Memory B cell (primary cell): ENCODE measurements at places on chromosomes 7 and 10.

- DNase-seq: no peak
These were observed 71.2 kb upstream of the DUSP5 start for GRCh38 chr10:110426294-110427181.

- DNase-seq: no peak
These were observed 5.6 kb downstream of the TPK1 start for GRCh38 chr7:144830024-144830785.

DNA sequence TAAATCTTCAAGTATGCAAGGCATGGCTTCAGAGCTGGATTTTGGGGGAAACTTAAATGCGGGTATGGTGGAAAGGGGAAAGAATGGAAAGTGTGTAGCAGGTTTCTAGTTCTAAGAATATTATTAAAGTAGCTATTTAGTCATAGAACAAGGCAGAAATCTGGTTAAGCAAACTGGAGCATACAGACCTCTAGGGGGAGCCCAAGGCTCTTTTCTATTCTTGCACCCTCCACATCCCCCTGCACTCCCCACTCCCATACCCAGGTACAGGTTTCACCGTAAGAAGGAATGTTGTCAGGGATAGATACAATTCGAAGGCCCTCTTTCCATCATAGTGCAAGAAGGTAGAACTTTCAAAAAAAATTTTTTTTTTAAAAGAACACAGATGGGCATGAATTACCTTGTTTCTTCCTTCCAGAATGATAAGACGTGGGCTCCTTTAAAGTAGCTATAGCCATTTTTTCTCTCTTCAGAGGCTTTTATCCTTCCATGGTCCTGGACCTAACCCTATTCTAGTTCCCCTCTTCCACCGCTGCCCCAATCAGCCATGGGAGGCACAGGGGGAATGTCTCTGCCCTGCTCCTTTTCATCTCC, 41.5 kb upstream of the SMIM30 start:
- DNase-seq: no peak

DNA sequence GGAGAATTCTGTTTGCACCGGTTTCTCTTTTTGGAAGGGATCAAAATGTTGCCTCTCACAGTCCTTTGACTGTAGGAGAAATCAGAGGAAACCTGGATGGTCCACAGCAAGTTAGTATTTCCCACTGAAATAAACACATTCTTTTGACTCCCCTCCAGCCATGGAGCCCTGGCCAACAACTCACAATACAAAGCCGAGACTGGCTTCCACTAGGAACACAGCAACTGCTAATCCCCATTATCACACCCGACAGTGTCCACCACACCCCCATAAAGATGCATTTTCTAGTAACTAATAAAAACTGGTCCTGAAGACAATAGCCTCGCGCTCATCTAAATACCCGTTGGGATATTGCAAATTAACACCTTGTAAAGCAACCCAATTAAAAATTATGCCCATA, 798 bp upstream of the MACROH2A2 start:
- no peak for DNase-seq

- DNase-seq: no peak
These were observed 41.1 kb upstream of the TFEC start for GRCh38 chr7:116071629-116072028.

- no peak for DNase-seq
These were observed 31.1 kb upstream of the SGCE start for GRCh38 chr7:94687076-94687475.

DNA sequence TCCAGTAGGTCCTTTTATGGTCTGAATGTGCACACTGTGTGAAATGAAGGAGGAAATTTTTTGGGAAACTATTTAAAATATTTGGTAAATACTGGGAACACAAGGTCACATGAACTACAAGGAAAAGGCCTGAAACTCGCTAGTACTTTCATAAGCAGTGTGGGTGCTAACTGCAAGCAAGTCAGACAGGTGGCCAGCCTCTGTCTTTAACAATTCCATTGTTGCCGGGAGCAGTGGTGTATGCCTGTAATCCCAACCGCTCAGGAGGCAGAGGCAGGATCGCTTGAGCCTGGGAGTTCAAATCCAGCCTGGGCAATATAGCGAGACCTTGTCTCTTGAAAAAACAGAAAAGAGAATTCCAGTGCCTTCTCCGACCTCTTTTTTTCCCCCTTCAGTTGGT, 37.5 kb downstream of the SMURF1 start:
- DNase-seq: no peak

DNA sequence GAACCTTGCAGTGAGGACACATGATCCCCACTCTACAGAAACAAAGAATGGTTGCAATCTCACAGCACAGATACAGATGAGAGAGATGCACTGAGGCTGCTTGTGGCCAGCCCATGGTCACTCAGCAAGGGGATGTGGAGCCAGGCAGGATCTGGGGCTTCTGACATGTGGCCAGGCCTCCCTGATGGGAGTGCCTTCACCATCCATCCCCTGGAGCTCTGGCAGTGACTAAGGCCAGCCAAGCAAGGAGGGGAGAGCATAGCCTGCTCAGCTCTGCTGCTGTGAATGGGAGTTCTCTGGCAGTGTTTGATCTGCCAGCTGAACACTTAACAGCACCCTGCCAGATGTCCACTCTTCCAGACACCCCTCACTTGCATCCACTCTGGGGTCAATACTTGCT, 19.8 kb downstream of the C10orf71 start:
- DNase-seq: no peak

- no peak for DNase-seq
These were observed 345.6 kb downstream of the MDFIC start for GRCh38 chr7:115267503-115267902.

DNA sequence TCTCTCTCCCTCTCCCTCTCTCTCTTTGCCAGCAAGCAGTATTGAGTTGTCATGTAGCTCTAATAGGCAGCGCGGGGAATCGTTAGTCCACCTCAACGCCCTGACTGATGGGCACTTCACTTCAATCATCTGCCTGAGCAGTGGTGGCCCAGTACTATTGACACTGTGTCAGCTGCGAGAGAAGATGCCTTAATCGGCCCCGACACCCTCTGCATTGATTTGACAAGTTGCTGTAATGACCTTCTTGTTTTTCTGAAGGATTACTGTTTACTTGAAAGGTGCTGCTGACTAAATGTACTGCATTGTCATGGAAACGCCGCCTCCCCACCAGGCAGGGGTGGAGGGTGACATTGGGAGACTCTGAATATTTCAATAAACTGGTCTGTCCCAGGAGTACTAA, 913.8 kb downstream of the KCNMA1 start:
- no peak for DNase-seq

DNA sequence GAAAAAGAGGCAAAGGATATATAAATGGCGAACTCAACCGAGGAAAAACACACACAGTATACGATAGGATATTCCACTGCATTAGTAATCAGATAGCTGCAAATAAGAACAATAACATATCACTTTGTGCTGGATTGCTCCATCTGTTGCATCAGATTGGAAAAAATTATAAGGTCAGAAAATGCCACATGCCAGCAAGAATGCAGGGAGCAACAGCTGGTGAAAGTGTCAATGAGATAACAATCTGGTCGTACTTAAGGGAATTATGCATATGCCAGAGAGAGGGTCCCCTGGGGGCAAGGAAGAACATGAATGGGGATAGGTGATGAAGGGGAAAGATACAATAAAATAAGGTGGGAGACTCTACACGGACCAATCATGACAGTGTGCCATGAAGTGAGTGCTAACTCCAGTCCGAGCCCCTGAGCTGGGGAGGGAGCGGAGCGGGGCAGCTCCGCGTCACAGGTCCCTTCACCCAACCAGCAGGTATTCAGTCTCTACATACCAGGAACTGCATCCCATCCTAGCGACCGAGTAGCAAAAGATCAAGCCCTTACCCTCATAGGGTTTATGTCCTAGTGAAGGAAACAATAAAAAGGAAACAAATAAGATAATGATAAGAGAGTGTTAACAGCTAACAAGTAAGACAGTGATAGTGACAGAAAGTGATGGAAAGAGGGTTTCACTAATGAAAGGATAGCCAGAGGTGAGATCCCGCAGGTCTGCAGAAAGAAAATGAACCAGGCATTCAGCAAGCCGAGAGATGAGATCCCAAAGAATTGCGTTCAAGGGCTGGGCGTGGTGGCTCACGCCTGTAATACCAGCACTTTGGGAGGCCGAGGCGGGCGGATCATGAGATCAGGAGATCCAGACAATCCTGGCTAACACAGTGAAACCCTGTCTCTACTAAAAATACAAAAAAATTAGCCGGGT, 9.4 kb downstream of the MPP7 start:
- DNase-seq: no peak

DNA sequence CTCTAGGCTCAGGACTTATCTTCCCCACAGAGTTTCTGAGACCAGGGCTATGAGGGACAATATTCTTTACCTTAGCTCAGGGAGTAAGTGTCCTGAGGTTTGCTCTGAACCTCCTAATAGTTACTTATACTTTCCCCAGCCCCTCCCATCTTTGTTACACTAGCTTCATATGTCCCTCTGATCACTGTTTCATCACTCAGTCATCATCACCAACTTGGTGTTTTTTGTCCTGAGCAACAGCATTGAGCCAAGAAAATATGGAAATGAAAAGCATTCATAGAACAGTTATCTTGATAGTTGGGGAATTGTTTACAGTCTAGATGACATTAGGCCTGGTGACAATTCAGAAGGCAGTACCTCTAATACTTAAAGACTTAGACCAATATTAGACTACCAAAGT, at the start of gene PRSS37:
TSS of gene PRSS37 (minus strand) at position 101 of the 400 bp plus-strand sequence. CDS start 436 bp downstream, outside the sequence.
- no peak for DNase-seq

- no peak for DNase-seq
These were observed 12.1 kb upstream of the PDGFA start for GRCh38 chr7:531777-532176.

DNA sequence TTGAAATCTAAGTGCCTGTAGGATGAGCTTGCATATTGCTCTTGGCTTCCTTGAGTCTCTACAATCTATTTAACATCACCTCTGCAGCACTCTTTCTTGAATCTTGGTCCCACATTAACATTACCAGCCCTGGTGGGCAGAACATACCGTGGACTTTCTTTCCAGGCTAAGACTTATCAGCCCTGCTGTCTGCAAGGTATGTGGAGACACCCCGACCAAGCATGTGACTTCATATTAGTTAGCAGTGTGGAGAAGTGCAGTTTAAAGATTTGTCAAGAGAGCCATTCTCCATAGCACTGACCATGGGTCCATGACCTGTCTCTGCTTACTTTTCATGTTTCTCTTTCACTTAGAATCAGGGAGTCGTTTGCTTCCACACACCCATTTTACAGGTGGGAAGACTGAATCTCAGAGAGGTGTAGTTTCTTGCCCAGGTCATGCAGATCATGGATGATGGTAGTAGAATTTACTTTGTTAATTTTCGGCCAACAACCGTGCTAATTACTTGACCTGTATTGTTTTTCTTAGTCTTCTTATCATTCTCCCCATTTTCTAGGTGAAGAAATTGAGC, 6.0 kb downstream of the CCNY start:
- DNase-seq: no peak

GRCh38 chr7:14717816-14718215, 184.7 kb downstream of the DGKB start:
- DNase-seq: no peak

GRCh38 chr10:37619336-37619735, 238.1 kb downstream of the ZNF248 start:
- DNase-seq: no peak

DNA sequence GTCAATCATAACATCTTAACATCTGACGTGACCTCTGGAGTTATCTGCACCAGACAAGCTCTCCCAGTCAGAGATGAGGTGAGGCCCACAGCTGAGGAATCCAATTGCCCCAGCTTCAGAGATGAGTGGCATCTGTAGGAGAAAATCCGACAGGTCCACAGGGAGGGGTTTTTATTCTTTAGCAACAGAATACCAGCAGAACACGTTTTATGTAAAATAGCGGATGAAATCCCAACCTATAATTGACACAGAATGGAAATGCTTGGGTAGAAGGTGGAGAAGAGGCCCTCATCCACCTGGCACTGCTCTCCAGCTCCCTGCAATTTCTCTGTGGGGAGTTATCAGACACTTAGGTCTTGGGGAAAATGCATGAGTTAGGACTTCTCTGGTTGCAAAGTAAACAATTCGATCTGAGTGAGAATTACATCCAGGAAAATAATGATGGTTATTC, 144.2 kb upstream of the NRP1 start:
- no peak for DNase-seq

DNA sequence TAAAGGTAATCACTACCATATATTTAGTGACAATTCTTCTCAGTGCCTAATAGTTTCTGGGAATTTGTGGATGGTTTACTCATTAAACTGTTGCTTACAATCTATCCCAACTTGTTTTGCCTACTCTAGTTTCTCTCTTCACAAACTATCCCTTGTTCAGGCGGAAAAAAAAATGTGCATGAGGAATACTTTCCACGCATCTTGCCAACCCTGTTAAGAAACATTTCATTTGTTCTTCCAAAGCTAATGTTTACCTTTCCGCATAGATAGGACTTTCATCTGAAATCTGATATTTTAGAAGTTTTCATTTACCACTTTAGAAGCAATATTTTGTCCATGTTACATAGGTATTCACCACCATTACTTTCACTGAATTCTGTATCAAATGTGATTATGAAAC, 191.9 kb downstream of the MDFIC start:
- no peak for DNase-seq

DNA sequence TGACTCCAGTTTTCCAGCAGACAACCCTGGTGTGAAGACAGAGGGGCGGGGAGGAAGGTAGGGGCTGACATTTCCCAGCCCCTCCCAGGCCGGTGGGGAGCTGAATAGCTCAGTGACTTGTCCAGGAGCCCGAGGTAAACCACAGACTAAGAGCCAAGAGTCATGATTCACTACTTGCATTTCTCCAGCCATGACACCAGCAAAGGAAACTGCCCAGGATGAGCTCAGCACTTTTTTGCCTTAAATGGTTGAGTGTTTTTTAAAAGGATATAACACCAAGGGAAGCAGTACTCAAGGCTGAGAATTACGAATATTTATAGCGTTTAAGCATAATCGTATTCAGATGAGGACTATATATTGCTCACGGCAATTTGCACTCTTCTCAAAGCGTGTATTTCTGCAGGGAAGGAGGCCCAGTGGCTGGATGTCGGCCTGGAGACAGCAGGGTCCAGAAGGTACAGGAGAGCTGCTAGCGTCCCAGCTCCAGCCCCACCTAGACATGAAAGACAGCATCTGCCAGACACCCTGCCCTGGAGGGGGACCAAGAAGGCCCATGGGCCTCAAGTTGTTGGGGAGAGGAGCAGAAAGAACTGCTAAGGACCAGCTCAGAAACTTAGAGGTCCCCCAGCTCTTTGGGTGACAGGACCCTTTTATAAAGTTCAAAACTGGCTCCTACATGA, 141.4 kb downstream of the GRID1 start:
- no peak for DNase-seq

DNA sequence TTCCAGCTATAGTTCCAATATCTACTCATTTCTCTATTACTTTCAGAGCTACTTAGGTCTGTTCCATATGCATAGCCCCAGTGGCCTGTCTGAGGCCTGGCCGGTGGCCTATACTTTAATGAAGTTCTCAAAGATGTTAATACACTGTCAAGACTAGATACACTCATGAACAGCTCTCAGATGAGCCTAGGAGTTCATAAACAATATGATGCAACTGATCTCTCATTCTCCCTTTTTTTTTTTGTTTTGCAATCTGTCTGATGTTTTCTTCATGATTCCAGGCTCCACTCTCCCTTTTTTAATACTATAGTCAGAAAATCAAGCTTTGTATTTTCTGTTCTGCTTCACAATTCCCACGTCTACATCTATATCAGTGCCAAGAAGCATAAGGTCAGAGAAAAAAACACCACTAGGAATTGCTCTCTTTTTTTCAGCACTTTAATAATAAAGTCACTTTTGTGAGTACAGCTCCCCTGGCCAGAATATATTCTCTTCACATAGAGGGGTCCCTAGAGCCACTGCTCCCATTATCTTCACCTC, 321.0 kb downstream of the C7orf25 start:
- no peak for DNase-seq
